ENCODE measurements at places on chromosomes 1 and 21.

GRCh38 chr1:218299416-218299815 lies 14.3 kb downstream of the RRP15 start:
- no peak for DNase-seq

DNA sequence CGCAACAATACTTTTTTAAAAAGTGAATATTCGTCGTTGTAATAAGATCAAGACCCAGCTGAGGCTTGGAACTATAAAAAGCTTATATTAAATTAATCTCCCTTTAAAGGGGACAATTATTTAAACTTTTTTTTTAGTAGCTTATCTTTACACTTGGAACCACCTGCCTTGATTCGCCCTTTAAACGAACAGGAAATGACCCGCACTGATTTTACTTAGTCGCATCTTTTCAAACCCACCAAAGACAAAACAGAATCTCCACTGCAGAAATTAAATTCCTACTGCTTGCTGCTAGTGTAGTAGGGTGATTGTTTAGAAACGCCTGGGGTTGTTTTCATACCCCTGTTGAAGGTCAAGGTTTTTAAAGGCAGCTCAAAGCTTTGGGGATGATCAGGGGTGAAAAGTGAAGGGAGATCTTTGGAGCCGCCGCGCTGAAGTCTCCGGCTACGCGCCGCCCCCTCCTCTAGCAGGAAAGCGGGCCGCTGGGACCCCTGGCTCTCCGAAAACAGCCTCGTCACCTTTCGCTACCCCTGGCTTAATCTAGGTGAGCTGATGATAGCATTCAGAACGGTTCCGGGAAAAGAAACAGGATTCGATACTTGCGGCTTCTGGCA lies 163.4 kb downstream of the RUNX1 start:
- no peak for DNase-seq

GRCh38 chr1:25033030-25033827 lies 103.2 kb upstream of the RUNX3 start:
- DNase-seq = no peak

DNA sequence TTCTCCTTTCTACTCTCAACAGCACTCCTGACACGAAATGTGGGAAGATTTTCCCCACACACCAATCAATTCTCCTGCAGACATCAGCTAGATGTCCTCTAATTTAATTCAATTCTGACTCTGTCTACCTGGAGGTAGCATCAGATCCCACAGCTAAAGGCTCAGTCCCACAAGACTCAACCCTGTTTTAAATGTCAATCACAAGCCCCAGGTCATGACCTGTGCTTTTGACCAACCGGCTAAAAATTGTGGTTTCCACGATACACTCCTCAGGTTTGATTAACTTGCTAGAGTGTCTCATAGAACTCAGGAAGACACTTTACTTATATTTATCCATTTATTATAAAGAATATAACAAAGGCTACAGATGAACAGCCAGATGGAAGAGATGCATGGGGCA lies 27.4 kb downstream of the IL23R start:
- no peak for DNase-seq

- no peak for DNase-seq
Measured at GRCh38 chr21:45448283-45448809, 43.4 kb downstream of the COL18A1 start.

- DNase-seq = no peak
Measured at GRCh38 chr1:98969798-98970490, 34.7 kb downstream of the PLPPR5 start.

DNA sequence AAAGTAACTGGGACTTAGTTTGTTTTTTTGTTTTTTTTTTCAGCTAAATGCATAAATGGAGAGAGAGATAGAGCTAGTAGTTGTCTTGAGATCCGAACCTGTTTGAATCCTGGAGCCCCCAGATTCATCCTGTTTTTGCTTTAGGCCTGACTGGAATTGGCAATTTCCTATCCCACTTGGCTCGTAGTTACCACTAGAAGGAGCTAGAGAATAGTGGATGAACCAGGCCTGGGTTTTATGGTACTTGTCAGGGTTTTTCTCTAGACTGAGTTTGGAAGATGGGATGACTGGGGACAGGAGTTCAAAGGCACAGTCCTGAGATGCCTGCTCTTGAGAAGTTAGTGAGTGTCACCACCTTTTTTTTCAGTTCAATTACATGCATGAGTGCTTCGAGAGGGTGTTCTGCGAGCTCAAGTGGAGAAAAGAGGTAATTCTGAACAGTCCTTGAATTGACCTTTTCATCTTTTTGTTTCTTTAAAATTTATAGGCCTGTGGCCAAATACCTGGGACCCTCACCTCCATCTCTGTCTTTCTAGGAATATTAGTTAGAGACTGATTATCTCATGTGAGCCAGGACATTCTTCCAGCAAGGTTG lies 23.4 kb downstream of the CELF3 start:
- DNase-seq = no peak

DNA sequence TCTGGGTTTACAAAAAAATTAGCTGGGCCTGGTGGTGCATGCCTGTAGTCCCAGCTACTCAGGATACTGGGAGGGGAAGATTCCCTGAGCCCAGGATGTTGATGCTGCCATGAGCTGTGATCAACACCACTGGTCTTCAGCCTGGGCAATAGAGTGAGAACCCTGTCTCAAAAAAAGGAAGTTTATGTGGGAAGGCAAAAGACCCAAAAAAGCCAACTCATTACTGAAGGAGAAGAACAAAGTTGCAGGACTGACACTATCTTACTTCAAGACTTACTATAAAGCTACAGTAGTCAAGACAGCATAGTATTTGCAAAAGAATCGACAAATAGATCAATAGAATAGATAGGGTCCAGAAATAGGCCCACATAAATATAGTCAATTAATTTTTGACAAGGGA lies 9.2 kb upstream of the PTGS2 start:
- DNase-seq = no peak

DNA sequence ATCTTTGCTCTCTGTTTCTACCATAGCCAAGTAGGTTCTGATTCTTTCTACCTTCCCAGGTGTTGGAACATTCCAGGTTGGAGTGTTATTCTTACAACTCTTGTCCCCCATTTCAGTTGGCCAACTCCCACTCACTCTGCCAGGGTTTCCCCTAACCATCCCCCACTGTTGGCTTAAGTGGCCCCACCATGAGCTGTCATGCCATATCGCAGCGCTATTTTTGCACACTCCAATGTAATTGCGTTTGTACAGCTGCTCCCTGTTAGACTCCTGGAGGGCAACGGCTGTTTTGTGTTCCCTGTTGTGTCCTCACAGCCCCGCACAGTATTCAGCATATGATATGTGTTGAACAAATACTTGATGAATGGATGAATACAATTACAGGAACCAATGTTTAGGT lies 117.7 kb upstream of the ETS2 start:
- DNase-seq = no peak

DNA sequence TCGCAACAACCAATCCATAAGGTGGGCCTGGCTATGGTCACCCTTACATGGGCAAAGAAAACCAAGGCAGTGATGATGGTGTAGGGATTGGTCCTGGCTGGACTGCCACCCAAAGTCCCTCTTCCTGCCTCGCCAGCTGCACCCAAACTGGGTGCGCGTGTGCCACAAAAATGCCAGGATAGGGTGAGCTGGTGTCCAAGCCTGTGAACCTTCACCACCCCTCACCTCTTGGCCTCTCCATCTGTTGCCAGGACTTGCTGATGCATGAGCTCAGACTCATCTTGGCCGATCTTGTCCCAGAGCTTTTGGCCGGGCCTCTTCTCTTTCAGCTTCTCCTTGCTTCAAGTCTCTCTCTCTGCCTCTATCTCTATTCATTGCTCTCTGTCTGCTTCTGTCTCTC lies 41.8 kb downstream of the FOXD2 start:
- DNase-seq = no peak

- DNase-seq = no peak
Measured at GRCh38 chr1:222104097-222104496, 362.2 kb upstream of the DUSP10 start.

DNA sequence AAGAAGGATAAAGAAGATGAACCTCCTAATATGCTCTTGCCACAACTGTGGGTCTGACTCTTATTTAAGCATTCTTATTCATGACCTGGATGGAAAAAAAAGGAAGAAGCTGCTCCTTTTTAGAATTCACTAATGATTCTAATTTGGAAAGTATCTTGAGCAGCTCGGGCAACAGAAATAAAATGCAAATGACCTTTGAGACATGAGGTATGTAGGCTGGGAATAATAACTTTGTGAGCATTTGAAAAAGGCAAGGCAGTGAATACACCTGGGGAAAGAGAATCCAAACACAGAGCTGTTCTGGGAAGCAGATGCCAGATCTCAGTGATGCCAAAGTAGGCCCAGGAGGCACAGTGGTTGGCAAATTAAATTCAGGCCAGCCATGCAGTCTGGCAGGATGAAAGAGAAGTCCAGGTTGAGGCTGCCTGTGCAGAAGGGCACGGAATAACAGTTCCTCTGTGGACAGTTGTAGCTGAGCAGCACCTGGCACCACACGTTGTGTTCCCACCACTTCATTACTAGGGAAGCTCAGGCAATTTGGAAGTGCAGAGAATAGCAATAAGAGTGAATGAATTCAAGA lies 320.8 kb upstream of the ST6GALNAC5 start:
- no peak for DNase-seq

- DNase-seq = no peak
Measured at GRCh38 chr1:15406614-15407559, 2.8 kb upstream of the EFHD2 start.

- DNase-seq = no peak
Measured at GRCh38 chr1:164767752-164768402, 208.9 kb downstream of the PBX1 start.

GRCh38 chr1:54875000-54875399 lies 12.0 kb downstream of the DHCR24 start:
- no peak for DNase-seq

DNA sequence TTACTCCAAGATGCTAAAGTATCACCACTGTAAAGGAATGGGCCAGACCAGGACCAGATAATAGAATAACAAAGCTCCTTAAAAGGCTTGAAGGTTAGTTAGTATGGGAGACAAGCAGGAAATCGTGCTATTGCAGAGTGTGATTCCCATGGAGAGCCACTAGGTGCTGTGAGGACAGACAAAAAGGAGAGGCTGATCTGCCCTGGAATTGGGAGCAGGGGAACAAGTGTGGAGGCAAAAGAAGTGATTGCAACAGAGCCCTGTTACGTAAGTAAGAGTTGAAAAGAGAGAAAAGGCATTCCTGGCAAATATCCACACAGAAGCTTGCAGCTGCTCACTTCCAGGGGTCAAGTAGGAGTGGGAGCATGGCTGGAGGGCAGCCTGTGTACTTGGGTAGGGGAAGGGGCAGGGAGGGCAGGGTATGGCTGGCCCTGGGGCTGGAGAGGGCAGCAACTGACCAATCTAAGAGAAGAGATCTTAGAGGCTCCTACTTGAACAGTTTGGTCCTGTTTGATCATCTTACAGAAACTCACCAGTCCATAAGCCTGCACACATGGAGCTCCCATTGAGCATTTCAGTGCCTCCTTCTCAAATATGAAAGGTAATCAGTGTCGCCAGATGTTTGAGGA lies 207.7 kb upstream of the GJB5 start:
- DNase-seq = no peak

- no peak for DNase-seq
Measured at GRCh38 chr1:245288796-245289195, 134.0 kb downstream of the KIF26B start.

All from GDM1 (cell line).